Brain microvascular endothelial cell (primary cell): ENCODE measurements at places on chromosomes 3 and 15.

DNA sequence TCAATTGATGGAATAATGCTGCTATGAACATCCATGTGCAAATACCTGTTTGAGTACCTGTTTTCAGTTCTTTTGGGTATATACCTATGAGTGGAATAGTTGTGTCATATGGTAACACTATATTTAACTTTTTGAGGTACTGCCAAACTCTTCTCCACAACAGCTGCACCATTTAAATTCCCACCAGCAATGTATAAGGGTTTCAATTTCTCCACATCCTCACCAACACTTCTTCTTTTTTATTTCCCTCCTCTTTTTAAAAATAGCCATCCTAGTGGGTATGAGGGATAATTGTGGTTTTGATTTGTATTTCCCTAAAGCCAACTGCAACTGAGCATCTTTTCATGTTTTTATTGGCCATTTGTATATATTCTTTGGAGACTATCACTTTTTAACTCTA is 31.3 kb upstream of the ARHGEF3 start:
- DNase-seq: no peak

- DNase-seq: no peak
Observed at GRCh38 chr3:66642019-66642418, 141.2 kb upstream of the LRIG1 start.

- DNase-seq: no peak
Observed at GRCh38 chr3:183884097-183884426, 618 bp downstream of the PARL start.

- peak; percentile 68 for DNase-seq
Observed at GRCh38 chr3:195204360-195205163, 66.4 kb downstream of the XXYLT1 start.

DNA sequence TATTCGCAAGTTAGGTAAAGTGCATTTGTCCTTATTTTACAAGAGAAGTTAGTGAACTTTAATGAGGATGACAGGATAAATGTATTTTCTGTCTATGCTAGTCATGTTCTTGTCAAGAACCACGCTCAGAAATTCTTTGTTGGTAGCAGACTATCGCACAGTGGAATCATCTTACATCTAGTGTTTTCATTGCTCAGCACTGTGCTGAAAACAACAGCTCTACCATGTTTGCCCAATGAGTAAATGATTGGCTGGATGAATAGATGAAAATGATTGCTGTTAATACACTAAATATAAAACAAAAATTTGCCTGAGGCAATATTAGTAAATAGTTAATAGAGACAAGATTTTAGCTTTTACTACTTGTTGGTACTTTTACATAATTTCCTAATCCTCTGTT is 265.3 kb upstream of the GOLIM4 start:
- no peak for DNase-seq

GRCh38 chr15:55990998-55991397 is 2.4 kb downstream of the NEDD4 start:
- no peak for DNase-seq

DNA sequence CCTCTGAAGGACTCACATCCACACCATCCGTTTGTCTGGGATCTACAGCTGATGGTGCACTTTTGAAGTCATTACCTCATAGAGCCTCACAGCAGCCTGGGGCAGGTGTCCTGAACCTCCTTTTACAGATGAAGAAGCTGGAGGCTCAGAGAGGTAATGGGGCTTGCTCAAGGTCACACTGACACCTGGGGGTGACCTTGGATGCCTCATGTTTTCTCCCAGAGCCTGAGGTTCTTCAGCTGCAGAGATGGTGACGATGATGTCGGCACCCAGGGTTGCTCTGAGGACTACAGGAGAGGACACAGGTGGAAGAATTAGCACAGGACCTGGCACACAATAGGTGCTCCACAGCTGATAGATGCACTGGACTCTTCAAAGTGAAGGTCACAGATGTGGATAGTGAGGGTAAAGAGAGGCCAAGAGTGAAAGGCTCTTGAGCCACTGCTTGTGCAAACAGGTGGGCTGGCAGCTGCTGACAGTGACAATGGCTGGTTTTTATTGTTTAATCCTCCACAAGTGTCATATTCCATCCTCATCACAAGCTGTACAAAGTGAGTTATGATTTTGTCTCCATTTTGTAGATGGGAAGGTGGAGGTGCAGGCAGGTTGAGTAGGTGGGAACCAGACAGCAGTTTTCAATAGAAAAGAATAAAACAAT is 17.4 kb upstream of the ATP2B2 start:
- no peak for DNase-seq

DNA sequence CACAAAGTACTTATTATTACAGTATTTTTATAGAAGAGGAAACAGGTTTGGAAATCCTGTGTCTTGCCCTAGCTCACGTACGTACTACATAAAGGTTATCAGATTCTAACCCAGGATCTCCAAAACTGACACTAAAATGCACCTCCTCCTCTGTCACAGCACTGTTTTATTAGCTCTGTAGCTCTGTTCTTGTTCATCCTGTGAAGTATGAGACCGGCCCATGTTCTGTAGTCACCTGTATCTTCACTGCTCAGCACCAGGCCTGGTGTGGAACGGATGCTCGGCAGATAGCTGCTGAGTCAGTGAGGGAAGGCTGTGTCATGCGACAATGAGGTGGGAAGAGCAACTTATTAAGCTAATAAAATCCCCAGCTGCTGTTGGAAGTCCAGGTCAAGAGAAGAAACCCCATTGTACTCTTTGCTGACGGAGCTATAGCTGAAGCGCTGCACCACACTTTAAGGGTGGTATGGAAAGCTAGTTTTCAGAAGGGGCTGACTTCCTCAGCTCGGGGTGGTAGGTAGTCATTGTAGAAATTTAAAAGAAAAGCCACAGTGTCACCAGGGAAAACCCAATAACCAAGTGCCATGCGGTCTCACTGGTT is 22.8 kb downstream of the BCL2A1 start:
- DNase-seq: no peak

DNA sequence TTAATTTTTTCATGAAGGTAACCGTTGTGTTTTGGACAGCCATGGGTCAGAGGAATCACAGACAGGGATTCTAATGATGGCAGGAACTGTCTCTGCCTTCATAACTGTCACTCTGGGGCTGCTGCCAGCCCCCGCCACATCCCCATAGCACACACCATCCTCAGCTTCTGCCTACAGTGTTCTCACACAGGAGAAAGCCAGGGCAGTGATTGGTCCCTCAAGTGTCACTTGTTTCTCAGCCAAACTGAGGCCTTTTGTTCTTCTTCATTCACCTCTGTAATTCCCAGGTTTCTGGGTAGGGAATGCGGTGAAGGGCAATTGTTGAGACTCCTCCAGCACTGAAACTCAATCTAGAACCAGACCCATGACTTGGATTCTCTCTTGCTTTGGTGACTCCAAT is 65.4 kb upstream of the C3orf80 start:
- no peak for DNase-seq
